ENCODE measurements at places on chromosomes 6 and 20.

DNA sequence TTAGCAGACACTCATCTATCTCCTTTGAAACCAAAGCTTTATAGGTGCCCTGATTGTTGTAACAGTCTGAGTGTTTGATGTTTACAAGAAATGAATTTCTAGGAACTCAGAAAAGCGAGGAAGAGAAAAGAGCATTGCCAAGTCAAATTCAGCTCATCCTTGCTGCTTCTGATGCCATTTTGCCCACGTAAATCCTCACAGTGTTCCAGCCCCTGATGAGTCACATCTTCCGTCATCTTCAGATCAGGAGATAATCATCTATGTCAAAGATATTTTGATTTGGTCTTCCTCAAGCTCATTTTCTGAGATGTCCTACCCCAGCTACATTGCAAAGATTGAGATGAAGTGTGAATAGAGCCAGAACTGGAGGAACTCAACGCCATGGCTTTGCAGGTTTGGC lies 426.2 kb downstream of the BMP2 start:
- DNase-seq = peak; percentile 22

GRCh38 chr6:50330347-50330746 lies 280.6 kb upstream of the DEFB112 start:
- DNase-seq = no peak

DNA sequence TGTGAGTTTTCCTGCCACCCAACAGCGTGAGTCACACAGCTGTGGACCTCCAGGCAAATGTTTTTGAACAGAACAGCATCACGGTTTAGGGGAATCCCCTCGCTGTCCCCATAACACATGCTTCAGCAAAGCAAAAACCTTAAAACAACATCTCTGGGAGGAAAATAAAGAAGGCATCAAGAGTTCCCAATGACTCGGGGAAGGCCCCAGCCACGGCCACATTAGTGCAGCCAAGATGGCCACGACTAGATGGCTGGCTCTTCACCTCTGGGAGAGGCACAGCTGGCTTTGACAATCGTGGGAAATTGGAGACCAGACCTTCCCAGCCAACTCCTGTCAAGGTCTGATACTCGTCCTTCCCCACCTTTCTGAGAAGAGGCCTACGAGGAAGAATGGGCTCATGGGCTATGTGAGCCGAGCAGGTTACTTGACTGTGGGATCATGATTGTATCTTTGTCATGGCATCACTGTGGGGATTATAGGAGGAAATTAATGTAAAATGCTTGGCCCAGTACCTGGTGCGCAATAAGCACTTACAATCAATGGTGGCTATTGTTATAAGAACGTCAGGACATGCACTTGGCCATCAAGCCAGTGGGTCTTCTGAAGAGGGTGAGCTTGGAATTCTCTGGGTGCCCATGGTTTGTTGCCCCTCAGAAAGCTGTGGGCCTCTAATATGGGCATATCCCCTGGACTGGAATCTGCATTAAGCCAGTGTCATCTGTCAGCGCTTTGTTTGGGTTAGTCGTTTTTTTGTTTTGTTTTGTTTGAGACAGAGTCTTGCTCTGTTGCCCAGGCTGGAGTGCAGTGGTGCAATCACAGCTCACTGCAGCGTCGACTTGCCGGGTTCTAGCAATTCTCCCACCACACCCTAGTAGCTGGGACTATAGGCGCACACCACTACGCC lies 43.6 kb downstream of the FGD2 start:
- peak; percentile 94 for DNase-seq

DNA sequence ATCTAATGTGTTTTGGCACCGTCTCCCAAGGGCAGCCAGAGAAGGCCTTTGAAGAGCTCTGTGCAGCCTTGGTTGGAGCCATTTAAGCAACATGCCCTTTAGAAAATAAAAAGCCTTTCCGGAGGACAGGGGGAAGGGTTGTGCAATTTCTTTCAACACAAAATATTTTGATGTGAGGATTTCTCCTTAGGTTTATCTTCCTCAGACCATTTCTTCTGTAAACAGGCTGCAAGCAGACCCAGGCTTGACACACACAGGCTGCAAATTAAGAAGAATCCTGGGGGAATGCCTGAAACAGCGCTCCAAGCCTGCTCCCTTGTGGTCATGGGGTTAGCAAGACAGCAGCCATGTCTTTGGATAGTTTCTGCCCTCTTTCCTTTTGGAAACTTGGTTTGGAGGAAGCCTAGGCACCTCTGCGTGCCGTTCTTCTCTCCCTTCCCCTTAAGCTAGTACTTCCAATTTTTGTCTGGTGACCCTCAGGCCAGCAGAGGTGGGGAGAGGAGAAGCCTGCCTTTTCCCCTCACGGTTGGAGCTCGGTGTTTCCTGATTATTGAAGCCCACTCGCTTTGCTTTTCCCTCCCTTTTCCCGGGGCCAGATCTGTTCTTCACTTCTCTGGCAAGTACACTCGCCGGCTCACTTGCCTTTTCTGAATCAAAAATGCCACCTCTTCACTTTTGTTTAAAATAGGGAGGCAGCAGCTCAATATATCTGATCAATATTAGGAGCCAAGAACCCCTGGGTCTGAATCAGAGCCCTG lies 39.6 kb upstream of the NOX3 start:
- peak; percentile 62 for DNase-seq

GRCh38 chr20:57570145-57570850 lies 9.4 kb downstream of the PCK1 start:
- no peak for DNase-seq

DNA sequence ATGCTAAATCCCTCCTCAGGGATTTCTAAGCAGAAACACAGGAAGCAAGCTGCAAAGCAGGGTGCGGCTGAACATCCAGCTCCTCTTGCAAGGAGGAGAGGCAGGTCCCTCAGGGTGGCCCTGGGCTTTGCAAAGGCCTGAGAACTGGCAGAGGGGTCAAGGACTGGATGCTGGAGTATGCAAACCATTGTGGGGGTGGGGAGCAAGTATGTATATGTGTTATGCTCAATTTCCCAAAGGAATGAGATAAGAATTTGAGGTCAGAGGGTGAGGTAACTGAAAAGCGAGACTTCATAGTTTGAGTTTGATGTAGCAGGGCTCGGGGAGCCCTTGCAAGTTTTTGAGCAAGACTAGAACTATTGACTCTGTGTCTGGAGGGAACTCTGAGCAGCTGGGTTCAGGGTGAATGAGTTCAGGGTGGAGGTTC lies 11.2 kb downstream of the SLC22A2 start:
- no peak for DNase-seq

GRCh38 chr20:2692036-2692885 lies at the start of gene EBF4:
TSS of gene EBF4 (plus strand) at chr20:2692780. CDS start at chr20:2693646, 866 bp downstream.
- DNase-seq = no peak

DNA sequence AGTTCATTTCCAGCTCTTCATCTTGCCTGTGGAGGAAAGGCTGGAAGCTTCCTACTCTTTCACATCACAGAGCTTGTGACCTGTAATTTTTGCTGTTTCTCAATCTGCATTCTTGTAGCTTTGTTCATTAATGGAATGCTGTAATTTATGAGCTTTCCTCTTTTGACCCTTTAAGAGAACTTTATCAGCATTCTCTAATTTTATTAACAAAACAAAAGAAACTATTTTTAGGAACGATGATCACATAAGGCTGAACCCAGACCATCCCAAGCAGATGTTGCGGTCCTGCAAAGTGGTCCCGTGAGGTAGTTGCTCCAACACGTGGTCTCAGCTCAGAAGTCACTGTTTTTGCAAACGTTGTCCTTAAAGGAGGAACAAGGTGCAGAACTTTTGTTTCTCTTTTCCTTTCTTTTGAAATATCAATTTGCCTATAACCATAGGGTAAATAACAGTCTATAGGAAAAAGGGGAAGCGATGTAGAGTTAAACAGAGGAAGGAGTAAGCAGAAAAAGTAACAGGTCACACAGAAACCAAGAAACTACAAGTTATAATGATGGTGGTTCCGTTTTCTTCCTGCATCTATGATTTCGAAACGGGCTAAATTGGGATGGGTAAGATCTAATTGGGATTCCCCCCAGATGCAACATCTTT lies 121.3 kb upstream of the PHACTR1 start:
- no peak for DNase-seq

GRCh38 chr6:44381739-44382138 lies 5.8 kb upstream of the CDC5L start:
- DNase-seq = peak; percentile 44

DNA sequence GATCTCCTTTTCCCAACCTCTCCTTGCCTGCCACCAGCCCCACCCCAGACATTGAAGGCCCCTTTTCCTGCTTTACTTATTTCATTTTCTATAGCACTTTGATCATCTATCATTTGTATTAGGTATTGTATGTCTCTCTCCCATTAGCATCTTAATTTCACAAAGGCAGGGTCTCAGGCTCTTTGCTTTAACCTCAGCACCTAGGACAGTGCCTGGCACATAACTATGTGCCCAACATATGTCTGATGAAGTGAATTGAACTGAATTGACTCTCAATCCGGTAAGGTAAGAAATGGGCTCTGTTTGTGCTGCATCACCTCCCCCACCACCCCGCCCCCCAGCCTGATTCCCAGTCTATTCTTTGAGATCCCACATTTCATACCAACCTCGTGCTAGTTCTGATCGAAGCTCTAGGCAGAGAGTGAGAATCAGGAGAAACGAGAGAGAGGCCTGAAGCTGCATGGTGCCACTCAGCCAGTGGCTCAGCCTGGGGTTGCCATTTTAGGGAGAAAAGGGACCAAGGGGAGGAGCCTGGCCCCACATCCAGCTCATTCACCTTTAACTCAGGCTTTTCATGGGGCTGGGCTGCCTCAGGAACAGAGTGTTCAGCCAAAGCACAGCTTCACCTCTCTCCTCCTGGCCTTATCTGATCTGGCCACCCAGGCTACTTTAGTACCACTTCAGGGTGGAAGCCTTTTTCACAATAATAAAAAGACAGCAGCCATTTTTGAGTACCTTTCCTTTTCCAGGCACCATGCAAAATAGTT lies at the start of gene SPINT3:
Gene SPINT3 (minus strand): TSS at position 476 of the 767 bp plus-strand sequence. CDS start 14 bp downstream, at position 462.
- no peak for DNase-seq

- DNase-seq = no peak
These were observed 216.2 kb downstream of the CD83 start for GRCh38 chr6:14333556-14334305.

DNA sequence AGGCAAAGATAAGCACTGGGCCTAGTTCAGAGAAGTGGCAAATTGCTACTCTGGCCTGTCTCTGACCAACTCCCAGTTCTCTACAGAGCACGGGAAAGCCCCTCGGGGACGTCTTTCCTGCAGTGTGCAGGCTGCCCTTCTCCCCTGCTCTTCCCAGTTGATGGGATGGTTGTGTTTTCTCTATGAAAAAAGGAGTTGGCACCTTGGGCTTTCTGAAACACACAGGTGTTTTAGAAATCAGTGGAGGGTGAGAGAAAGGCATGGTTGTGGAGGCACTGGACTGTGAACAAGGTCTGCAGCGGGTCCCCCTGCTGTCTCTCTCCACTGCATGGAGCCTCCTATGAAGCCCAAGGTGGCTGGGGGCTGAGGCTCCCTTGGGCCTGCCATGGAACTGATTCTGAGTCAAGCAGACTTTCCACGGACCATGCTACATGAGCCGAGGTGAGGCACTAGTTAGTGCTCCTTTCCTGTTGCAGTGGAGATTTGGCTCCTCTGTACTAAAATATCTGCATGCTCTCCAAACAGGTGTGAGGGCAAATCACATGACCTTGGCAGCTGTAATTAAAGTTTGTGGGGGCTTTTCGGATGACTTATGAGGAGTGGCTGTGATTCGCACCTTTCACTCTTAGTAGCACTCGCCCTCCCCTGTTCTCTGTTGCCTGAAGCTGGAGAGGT lies 16.3 kb downstream of the GTSF1L start:
- no peak for DNase-seq

DNA sequence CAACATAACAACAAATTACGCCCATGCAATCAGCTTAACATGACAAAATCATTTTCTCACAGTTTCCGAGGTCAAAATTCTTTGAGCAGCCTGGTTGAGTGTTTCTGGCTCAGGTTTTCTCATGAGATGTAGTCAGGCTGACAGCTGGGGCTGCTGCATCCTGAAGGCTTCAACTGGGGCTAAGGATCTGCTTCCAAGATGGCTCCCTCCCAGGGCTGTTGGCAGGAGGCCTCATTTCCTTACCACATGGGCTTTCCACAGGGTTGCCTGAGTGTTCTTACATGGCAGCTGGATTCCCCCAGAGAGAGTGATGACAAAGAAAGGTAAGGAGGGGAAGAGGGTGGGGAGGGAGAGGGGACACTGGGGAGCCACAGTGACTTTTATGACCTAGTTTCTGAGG lies 63.1 kb upstream of the NNAT start:
- no peak for DNase-seq

DNA sequence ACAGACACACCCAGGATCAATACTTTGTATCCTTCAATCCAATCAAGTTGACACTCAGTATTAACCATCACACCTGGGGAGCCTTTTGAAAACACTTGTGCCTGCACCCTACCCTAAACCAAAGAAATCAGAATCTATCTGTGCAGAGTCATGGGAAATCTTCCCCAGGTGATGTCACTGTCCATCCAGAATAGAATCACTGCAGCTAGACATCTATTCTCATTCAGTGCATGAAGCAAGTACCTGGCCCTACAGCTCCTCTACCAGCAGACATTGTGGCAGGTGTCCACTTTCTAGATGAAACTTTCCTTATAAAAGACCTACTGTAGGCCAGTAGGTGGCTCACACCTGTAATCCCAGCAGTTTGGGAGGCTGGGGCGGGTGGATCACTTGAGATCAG lies 262.4 kb upstream of the MARCKS start:
- peak; percentile 14 for DNase-seq

DNA sequence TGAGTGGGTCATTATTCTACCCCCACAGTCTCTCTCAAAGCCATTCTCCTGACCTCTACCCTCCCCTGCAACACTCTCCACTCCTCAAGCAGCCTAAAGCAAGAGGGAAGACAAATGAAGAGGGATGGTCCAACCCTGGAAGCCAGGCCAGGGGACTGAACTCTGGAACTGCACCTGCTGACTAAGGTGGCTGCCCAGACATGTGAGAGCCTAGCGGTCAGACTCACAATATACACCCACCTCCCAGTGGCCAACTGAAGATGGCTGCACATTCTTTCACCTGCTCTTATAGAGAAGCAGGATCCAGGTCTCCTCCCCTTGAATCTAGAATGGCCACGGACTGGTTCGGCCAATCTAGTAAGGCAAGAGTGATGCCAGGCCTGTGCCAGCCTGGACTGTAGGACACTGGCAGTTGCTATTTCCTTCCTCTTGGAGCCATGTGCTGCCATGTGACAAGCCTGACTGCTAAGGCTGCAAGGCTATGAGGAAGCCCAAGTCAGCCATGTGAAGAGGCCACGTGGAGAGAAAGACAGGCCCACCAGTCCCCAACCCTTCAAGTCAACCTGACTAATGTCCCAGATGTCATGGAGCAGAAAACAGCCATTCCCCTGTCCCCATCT lies 31.8 kb downstream of the ACSS1 start:
- no peak for DNase-seq

- no peak for DNase-seq
These were observed 11.3 kb downstream of the SIRPA start for GRCh38 chr20:1906361-1907051.

- DNase-seq = no peak
These were observed 136.3 kb downstream of the ADGRB3 start for GRCh38 chr6:68771426-68771825.

GRCh38 chr20:16115911-16116552 lies 457.2 kb downstream of the KIF16B start:
- DNase-seq = peak; percentile 15

- DNase-seq = no peak
These were observed 17.2 kb downstream of the SNX14 start for GRCh38 chr6:85576476-85576875.

- DNase-seq = peak; percentile 16
These were observed 1269.3 kb downstream of the GRIK2 start for GRCh38 chr6:102662851-102663250.
